Activated T-helper 1 cell treated with anti-CD3 and anti-CD28 coated beads, Interleukin-2, amount 50 U/mL, for 16 hours (primary cell): ENCODE measurements at places on chromosomes 12 and 14.

- DNase-seq: no peak
These were observed 61.6 kb downstream of the SH2B3 start for GRCh38 chr12:111467092-111467856.

DNA sequence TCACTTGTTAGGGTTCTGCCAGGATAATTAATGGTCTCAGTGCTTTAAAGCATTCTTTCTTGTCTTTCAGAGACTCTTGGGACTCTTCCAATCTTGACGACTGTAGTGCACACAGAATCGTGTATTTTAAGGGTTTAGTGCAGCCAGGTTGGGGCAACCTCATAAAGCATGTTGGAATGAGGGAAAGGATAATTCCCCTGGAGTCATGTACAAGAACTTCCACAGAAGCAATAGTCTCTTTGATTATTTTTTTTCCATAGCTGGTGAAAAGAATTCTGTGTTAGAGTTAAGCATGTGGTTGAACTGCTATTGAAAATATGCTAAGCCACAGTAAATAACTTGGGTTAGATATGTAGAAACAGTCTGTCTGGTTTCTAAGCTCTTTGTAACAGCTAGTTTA is 246.8 kb upstream of the DAAM1 start:
- no peak for DNase-seq

GRCh38 chr14:93970965-93971634 is 5.3 kb downstream of the ASB2 start:
- DNase-seq: no peak

DNA sequence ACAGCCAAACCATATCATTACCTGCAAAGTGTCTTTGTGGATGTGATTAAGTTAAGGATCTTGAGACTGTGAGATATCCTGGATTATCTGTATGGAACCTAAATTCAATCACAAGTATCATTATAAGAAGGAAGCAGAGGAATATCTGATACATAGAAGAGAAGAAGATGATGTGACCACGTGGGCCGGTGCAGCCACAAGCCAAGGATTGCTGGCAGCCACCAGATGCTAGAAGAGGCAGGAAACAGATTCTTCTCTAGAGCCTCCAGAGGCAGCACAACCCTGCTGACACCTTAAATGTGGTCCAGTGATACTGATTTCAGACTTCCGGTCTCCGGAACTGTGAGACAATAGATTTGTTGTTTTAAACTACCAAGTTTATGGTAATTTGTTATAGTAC is 6.1 kb upstream of the IFI27L2 start:
- DNase-seq: no peak

- no peak for DNase-seq
These were observed 63.4 kb upstream of the NCOR2 start for GRCh38 chr12:124630791-124631313.

DNA sequence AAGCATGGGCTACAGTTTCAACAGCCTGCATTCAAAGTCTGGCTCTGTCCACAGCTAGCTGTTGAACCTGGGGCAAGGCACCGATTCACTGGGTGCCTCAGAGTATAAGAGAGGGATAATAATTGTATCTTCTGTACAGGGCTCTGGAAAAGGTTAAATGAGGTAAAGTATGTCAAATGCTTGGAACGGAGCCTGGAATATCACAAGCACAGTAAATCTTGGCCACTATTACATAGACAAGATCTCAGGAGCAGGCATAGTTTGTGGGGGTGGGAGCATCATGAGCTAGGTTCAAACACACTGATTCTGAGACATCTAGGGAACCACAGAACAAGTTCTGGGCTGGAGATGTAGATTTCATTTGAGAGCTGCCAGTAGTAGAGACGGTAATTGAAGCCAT is 203.7 kb upstream of the NUDT4 start:
- no peak for DNase-seq

GRCh38 chr14:69107407-69108003 is 45.4 kb downstream of the DCAF5 start:
- no peak for DNase-seq

GRCh38 chr14:103140316-103141109 is 17.3 kb downstream of the TNFAIP2 start:
- no peak for DNase-seq

DNA sequence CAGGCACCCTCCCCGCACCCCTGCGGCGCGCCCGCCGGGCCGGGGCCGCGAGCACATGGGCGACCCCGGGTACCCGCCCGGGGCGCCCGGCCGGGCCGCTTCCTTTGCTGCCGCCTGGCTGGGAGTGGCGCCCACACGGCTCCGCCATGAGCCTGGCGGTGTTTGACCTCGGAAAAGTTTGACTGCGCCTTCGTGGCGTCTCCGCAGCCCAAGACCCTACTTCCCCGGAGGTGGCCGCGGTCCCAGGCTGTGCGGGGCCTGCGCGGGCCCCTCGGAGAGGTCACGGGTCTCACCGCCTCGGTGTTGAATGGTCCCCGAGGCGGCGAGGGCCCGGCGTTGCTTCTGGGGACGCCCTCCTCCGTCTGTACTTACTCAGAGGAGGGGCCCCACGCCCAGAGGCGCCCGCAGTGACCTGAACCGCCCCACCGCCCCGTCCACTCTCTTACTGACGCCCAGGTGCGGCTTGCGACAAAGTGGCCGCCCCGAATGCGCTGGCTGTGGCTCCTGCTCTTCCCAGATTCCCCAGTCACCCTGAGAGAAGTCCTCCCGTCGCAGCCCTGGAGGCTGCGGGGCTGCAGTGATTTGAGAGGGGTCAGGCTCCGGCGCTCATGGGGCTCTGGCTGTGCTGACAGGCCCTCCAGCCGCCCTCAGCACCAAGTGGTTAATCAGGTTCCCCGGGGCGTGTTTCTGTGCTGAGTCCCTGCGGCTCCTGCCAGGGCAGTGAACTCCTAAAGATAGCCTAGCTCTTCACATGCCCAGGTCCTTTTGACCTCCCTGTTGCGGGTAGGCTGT is 5.8 kb downstream of the KMT5A start:
- DNase-seq: no peak

GRCh38 chr14:86912709-86913108 is 1080.3 kb downstream of the GALC start:
- no peak for DNase-seq

DNA sequence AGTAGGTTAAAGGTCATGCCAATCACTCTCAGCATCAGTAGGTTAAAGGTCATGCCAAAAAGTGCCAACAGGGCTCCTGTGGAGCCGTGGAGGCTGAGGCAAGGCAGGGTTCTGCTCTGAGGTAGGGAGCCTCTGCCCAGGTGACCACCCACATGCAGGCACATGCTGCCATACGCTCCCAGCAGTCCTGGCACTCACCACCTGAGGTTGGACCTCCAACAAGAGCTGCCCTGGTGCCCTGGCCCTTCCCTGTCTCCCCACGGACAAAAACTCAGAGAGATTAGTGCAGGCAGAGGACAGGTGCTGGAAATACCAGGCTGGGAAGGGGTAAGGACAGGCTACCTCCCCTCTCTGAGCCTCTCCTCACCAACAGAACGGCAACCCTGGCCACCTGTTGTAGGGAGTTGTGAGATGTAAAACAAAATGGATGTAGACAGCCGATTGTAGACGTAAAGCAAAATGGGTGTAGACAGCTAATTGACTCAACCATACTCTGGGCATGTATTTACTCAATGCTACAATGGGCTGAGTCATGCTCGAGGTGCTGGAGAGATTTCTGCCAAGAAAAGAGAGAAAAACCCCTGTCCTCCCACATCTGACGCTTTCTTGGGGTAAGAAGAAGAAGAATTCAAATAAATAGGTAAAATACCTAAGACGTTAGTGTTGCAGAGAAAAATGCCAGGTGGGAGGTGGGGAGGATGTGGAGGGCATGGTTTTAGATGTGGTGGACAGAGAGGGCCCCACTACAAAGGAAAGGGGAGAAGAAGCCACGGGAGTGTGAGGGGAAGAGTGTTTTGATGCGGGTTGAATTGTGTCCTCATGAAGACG is 32.4 kb downstream of the LTBP2 start:
- DNase-seq: no peak

DNA sequence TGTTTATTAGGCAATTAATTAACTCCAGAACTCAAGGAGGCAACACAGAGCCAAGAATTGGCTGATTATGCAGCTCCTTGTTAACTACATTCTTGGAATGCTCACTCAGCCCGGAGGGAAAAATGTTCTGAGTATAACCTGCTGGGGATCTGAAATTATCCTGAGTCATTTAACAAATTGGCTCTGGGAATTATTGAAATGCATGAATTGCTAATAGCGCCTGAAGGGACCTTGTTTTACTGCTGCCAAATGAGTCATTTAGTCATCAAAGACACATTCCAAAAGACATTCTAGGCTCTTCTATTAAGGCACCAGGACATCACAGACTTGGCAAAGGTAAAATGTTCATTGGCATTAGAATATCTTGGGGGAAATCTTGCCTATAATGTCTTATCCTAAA is 13.0 kb downstream of the TMEM52B start:
- DNase-seq: no peak

DNA sequence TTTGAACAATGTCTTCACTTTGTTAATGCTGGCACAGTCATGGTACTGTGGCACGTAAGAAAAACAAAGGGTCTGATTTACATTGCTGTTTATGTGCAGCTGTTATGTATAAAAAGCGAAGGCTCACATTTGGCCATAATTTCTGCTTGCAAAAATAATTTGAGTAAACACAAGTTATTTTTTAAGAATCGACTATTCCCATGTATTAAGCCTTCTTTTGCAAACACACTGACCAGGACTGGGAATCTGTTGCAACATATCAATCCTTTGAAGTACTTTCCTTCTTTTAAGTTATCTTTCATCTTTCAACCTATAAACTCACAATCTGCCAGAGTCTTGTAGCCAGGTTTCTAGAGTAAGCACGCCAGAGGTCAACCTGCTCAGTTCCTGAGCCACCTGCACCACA is 145.4 kb upstream of the BMP4 start:
- DNase-seq: no peak

GRCh38 chr12:88142610-88142991 is 494 bp downstream of the TMTC3 start:
- DNase-seq: peak; percentile 2

- peak; percentile 61 for DNase-seq
These were observed 1.0 kb upstream of the SAMD4A start for GRCh38 chr14:54565785-54566409.

DNA sequence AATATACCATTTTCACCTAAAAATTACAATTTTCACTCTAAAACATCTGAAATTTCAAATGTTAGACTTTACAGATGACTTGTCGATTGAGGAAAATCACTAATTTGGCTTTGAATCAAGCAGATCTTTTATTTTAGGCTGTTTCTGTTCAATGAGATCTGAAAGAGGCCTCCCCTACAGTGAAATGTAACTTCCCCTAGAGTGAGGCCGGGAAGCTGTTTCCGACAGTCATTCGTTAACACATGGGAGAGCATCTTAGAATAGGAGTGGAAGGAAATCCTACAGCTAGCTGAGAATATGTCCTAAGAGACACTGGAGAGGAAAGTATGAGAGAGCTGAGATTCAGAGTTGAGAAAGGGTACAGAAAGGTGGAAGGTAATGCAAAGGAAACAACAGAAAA is 5.7 kb upstream of the C14orf93 start:
- DNase-seq: no peak

- DNase-seq: no peak
These were observed 28.9 kb downstream of the SLC15A4 start for GRCh38 chr12:128794661-128795529.

GRCh38 chr12:12716151-12716792 is 896 bp upstream of the CDKN1B start:
- no peak for DNase-seq

DNA sequence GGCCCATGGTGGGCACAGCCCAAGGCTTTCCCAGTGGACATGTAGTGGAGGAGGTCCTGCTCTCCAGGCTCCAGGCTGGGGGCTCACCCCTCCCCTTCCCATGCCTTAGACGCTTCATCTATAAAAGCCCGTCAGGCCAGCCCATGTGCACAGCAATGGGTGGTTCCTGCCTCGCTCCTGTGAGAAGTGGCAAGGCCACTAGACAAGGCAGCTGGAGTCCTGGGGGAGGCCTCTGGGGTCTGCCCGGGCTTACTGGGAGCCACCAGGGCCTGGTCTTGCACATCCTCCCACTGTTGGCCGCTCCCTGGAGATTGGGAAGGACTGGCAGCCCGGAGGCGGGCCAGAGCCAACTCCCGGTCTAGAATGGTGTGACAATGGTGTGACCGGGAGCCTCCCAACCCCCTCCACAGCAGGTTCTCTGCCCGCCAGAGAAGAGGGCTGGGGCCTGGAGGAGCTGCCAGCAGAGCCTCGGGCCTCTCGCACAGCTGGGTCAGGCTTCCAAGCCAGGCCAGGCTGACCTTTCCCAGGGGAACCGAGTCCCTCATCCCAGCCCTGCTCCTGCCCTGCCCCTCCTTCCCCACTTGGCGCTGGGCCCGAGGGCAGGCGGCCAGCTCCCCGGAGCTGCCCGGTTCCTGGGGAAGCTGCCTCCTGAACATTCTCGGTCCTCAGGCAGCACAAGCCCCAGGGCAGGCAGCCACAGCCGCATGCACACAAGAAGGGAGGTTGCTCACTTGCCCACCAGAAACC is 97.9 kb downstream of the RFLNA start:
- DNase-seq: no peak

- no peak for DNase-seq
These were observed 83.3 kb downstream of the NCOR2 start for GRCh38 chr12:124484067-124484466.

- no peak for DNase-seq
These were observed 8.9 kb downstream of the BICD1 start for GRCh38 chr12:32115404-32116104.

DNA sequence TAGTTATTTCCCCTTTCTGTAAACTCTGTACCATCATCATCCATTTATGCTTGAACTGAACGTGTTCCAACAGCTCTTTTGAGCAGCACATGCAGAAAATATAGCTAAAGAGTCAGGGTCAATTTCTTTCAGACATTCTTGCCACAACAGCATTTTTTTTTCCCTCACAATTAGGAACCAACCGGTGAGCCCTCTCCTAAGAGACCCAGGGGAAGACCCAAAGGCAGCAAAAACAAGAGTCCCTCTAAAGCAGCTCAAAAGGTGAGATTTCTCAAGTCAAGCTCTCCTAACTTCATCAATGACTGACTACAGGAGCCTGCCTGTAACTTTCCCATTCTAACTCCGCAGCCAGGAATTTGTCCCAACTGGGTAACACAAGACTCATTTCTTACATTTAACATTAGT is 3.5 kb downstream of the HMGA2 start:
- no peak for DNase-seq

DNA sequence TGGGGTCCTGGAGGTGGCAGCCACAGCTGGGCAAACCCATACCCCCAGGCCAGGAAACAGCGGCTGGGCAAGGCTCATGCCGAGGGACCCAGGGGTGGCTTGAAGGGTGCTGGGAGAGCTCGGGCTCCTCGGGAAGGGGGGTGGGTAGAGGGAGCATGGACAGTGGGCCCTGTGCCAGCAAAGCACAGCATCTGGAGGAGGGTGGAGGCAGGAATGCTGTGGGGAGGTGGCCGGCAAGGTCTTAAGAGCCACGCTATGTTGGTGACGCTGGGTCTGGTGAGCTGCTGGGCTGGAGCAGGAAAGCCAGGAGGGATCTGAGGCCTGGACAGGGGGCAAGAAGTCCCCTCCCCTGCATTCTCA is 48.2 kb upstream of the DLK1 start:
- no peak for DNase-seq

- no peak for DNase-seq
These were observed 760.4 kb downstream of the TMEM121 start for GRCh38 chr14:106286697-106287290.

DNA sequence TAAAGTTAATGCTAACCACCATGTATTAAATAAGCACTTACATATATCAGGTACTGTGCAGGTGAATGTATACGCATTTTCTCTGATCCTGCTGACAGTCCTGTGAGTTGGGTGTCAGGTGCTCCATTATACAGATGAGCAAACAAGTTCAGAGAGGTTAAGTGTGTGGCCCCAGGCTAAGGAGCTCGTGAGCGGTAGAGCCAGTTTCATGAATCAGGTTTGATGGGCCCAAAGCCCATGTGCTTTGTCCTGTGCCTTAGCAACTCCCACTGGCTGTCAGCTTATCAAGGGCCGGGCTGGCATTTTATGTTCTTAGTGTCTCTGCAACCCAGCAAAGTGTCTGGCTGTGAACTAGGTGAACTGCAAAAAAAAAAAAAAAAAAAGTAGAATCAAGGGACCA is 701.2 kb upstream of the TBX3 start:
- no peak for DNase-seq
